ENCODE measurements at places on chromosomes 13 and 19. TPM values are rescaled to one million over a fixed set of nuclear protein-coding genes. Genes with fewer than 3 reads are reported as not detected.
A peak's percentile ranks its signal among the peaks of the same experiment; 100 is the strongest.

DNA sequence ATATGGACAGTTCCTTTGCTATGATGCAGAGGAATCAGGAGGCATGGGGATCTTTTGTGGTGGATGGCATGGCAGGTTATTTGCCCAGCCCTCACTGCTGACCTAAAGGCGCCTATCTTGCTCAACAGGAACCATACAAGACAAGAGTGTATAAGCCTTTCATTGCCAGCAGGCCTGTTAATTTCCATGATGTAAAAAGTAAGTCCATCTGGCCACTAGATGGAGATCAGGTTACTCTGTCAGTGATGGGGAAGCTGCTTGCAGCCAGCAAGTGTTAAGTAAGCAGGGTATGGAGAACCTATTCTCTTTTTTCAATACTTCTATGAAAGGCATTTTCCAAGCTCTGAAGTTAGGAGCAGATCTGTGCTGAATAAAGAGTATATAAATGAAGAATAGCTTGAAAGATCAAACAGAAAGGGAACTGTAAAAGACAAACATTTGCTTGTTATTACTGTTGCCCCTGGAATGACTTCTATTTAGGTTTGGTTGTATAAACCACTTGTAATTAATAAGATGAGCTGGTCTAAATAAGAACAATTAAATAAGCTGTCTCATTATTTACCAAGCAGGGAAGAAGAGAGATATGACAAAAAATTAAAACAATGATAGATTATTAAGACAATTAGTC, 210.9 kb downstream of the RGCC start:
- peak; percentile 90 for DNase-seq

DNA sequence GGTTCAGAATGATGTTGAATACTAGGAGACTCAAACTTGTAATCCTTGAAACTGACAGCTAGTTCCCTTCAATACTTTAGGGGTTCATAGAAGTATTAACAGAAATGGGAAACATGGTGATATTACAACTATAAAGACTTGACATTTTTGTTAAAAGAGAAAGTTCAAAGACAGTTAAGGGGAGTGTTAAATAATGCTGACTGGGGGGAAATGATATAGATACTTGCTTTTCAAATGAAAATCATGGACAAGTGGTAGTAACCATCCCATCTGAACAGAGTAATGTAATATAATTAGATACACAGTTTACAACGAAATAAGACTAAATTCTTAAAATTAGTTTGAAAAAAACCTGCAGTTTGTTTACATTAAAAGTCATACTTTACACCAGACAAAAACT, 6.6 kb upstream of the EEF1AKMT1 start:
- DNase-seq: no peak

Gene DNAJB1
- total RNA-seq: 77.3 TPM

Gene TNNT1
- 7.4 TPM for total RNA-seq

Gene NLRP9
- not detected for total RNA-seq
